ENCODE measurements at places on chromosomes 3 and 15.

GRCh38 chr3:187256051-187256616, 35.4 kb downstream of the MASP1 start:
- no peak for DNase-seq

- DNase-seq: no peak
These were observed 97.4 kb downstream of the KCNAB1 start for GRCh38 chr3:156217674-156218352.

GRCh38 chr3:141941093-141941492, 64.7 kb downstream of the ATP1B3 start:
- peak; percentile 20 for DNase-seq

GRCh38 chr15:84819291-84819768, 2.2 kb downstream of the ALPK3 start:
- peak; percentile 84 for DNase-seq

GRCh38 chr3:24678021-24678420, 183.4 kb upstream of the THRB start:
- no peak for DNase-seq

DNA sequence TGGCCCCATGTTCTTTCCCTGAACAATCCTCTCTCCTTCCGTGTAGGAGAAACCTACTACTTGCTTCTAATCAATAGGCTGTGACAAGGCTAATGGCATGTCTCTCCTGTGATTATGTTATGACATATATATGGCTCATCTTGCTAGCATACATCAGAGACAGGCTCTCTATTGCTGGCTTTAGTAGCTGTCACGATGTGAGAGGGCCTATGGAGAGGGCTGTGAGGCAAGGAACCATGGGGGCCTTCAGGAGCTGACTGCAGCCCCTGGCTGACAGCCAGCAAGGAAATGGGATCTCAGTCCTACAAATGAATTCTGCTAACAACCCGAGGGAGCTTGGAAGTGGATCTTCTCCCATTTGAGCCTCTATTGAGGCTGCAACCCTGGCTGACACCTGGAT, 96.3 kb downstream of the EOMES start:
- DNase-seq: no peak

DNA sequence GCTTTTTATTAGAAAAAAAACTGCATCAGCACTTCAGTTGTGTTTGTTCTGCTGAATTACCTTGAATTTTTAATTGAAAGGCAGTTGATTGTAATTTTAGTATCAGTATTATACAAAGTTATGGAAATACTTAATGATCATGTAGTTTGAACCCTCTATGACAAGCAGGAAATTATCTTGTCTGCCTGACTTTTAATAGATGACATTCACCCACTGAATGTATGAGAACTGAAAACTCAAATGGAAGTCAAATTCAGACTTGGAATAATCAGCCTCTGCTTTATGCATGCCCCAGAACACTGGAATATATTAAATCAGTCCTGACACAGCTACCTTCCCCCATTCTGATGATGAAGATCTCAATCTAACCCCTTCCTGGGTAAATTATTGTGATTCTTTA, 73.5 kb downstream of the SLC49A4 start:
- no peak for DNase-seq

DNA sequence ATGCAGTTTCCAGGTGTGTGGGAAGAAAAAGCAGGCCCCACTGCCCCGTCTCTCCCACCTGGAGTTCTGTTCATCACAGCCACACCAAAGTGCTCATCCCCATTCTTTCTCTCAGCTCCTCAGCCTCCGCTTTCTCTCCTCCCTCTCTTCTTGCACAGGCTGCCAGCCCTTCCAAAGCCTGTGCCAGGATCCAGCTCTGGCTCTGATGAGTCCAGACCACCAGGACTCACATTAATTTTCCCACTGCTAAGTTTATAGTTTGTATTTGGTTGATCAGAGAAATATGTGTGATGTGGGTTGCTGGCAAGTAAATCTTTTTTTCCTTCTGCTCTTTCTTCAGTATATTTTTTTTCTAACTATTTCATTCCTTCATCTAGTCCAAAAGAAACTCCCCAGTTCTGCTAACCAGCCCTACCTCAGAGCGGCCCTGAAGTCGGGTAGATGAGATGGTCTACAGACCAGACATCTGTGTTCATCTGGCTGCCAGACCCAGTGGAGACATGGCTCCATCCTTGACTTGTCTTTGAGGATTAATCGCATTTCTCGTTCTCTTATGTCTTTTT, 49.8 kb downstream of the BOC start:
- no peak for DNase-seq

- no peak for DNase-seq
These were observed 349.7 kb downstream of the TUSC7 start for GRCh38 chr3:117059067-117059955.

GRCh38 chr3:130990282-130990681, 36.3 kb downstream of the ASTE1 start:
- DNase-seq: no peak

DNA sequence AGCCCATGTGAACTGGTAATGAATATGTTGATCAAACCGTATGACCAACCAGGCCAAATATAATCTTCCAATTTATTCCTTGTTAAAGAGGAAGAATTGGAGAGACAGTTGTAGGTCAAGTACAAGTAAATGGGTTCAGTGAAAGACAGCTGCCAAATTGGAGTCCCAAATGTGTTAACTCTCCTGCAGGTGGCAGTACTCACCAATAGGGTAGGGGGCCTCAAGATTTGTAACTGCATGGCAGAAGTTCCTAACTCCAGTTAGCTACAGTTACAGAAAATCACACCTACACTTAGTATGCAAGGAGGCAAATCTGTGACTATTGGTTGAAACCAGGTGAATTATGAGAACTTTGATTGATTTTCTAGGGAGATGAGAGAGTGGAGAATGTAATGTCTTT, 278.0 kb downstream of the ZBBX start:
- no peak for DNase-seq

DNA sequence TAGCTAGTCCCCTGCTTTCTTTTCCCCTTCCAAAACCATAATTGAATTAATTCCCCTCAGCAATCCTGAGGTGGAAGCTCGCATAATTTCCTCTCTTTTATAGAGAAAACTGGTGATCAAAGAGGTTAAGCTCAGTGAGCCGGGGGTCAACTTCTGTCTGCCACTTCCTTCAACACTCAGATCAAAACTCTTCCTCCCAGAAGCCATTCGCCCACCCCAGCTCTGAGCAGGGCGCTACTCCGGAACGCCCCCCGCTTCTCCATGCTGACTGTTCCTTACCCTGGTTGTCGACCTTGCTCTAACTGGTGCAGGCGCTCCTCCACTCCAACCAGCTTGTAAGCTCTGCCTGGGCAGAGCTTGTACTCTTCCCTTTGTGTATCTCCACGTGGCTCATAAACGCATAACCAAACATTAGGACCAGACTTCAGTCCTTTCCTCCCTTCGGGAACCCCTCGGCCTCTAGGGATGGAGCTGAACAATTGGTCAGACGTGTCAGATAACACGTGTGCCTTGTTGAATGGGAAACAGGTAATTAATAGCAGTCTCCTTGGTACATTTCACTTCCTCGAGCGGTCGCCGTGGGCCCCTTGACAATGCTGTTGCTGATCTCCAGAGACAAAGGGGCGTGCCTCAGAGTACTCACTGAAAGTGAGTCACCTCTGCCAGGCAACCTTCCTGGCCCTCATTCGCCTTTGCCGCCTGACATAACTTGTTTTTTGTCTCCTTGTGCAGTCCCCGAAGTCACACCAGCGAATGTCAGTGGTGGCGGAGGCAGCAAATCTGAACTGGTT, 71.8 kb downstream of the IL5RA start:
- DNase-seq: peak; percentile 23

- DNase-seq: no peak
These were observed 13.3 kb upstream of the SUSD5 start for GRCh38 chr3:33231756-33232465.

DNA sequence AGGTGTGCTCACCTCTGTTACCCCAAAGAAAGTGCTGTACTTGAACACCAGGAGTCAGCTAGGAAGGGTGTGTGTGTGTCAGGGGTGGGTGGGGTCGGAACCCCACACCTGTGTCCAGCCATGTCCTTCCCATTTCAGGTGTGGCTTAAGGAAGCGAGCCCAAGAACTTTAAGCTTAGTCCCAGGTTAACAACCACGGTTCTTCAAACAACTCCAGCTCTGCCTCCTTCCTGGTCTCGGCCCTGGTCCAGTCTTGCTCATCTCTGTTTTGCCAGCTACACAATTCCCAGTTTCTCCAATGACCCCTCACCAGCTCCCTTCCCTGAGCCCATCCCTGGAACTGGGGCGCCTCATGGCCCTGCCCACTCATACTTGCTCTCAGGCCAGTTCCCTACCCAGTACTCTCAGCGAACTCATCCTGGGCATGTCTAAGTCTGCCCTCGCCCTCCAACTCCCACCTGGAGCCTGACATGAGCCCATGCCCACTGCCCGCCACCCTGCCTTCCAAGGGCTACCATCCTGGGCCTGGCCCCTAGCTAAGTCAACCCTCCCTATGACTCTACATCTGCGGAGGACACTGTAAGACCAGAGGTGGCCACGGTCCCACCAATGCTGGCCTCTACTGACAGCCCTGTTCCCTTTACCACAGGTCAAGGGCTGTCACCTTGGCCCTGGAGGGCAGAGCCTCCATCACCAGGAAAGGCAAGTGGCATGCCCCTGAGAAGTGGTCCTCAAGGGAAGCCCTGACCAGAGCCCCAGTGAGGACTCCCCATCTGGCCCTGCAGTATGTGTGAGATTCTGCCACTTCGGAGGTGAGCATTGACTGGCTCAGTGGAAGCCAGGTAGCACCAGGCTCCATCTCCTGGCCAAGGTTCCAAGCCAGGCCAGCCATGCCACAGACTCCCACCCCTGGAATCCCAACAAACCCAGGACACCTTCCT, 9.2 kb downstream of the POC1A start:
- DNase-seq: no peak

DNA sequence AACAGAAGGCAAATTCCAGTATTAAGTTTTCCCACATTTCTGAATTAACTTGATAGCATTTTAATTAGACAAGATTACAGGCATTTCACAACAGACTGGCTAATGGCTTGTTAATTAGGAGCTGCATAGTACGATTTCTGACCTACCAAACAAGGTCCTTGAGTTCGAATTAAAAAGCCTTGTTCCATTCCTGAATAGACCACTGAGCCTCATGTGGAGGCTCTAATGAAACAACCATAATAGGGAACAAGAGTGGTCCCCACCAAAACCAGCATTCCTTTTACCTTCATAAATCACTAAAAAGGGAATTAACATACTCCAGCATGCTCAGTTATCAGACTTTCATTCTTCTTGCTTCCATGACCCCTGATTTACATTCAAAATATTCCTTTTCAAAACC, 66.4 kb downstream of the PRTG start:
- DNase-seq: no peak

DNA sequence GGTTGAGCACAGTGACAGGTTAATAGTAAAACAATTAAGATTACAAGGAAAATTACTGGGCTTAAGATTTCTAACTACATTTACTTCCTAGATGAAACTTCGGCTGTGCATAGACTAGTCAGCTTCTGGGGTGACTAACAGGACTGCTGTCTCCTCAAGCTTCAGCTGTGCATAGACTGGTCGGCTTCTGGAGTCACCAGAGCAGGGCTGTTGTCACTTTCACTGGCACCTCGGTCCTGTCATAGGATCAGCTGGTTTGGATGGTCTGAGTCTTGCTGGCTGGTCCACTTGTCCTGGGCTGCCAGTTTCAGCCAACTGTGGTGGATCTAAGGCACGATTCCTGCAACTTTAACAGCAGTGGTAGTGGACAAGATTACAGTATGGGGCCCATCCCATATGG, 23.9 kb upstream of the ACAD9 start:
- no peak for DNase-seq

DNA sequence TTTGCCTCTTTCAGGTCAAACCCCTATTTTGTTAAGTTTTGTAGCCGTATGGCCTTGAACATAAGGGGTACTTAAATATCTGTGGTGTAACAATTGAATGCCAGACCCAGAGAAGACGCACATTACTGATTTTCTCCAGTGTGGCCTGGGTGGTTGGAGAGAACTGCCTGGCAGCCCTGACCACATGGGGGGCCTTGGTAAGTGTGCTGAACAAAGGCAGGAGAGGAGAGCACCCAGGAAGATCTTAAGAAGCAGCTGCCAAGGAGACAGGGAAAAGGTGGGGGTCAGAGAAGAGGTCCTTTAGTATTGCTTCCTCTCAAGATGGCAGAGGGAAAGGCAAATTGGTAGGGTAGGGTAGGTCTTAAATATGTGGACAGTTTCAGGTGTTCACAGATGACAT, 35.7 kb downstream of the TRANK1 start:
- no peak for DNase-seq

DNA sequence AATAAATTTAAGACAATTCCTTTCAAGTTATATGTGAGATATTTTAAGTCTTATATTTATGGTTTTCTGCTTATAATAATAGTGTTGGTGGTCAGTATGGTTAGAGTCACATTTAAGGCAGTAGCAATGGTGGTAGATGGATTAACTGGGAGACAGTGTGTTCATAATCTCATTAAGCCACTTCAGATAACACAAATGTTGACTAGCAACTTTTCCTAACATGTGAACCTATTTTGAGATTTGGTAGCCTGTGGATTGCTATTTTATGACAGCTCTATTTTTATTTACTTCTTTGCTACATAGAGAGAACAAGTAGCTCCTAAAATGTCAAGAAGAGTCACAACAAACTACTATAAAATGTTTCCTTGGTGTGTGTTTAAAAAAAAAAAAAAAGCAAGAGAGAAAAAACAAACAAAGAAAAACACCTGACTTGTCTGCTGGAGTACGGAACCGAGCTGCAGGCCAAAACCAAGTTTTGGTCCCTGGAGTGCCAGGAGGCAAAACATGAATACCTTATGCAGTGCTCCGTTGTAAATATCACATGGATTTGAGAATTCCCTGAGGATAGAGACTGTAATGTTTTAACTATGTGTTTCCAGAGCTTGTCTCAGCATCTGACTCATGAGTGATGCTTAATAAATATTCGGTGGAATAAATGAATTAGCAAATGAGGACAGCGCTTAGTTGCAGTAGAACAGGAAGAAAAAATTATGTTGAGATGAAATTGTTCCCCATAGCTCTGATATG, 457.1 kb upstream of the ROBO2 start:
- DNase-seq: no peak

- no peak for DNase-seq
These were observed 29.5 kb downstream of the PTPN23 start for GRCh38 chr3:47410417-47410720.

DNA sequence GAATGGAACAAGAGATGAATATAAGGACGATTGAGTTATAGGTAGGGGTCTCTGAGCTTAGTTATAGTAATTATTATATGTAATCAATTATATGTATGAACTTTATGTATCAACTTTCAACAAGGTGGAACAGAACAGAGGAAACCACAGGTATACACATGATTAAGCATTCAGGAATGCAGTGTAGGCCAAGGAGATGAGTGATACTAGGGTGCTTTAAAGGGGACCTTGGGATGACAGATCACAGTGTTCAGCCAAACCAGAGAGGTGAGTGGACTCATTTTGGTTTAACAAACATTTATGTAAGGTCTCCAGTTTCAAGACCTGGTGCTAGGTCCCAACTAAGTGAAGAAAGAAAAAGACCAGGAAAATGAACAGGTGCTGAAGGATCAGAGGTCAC, 895.5 kb downstream of the ROBO2 start:
- DNase-seq: no peak

GRCh38 chr3:136465296-136465695, 215.2 kb downstream of the PCCB start:
- no peak for DNase-seq

Data from tibial artery (tissue), 4 donors.